NCI-H1092 treated with DMSO at 0.1 percent for 48 hours (cell line): ENCODE measurements at places on chromosomes 5 and 9.

GRCh38 chr9:114487607-114488300 is 17.5 kb downstream of the WHRN start:
- DNase-seq = peak; percentile 68

- no peak for DNase-seq
Observed at GRCh38 chr5:55737793-55738192, at the start of gene DDX4. TSS of gene DDX4 (plus strand) at chr5:55738061. CDS start at chr5:55738964, 903 bp downstream.

DNA sequence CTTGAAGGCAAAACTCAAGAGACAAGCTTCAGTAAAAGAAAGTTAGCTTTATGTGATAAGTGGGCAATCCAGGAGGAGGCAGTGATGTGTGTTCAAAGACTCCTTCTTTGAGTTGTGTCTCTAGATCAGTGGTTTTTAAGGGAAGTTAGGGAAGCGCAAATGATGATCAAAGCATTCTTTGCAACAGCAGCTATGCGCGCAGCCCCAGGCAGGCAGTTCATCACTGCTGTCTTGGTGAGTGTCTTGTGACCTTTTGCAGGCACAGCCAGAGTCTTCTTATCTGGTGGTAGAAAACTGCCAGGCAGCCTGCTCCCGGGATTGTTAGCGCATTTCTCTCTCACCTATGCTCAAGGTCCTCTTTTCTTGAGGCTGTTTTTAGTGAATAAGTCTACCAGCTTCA is 40.3 kb upstream of the CLK4 start:
- no peak for DNase-seq

DNA sequence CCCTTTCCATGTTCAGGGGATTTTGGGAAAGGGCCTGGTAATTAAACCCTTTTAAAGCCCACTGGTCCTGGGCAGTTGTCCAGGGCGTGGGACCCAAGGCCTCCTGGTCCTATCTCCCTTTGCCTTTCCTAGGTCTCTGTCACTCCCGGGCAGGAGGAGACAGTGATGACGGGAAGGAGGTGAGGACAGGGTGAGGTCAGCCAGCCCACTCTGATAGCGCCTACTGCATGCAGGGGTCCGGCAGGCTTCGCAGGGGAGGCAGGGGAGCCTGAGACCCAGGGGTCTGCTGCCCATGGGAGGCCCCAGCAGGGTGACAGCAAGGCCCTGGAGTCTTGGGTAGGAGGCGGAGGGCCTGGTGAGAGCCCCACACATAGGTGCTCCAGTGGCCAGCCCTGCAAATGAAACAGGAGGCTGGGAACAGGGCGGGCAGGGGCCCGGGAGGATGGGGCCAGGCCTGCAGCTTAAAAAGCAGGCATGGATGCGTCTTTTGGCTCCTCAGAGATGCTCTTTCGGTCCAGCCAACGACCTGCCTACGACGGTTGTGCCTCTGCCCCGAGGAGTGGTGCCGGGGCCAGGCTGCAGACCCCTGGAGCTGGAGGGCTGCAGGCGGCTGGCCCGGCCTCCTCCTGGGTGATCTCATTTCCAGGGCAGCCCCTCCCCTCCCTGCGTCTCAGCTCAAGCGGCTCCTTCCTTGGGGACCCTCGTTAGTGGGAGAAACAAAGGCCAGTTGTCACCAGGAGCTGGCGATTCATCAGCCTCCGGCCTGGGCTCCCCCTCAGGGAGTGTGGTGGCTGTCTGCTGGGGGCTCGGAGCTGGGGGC is 6.7 kb upstream of the RXRA start:
- no peak for DNase-seq

DNA sequence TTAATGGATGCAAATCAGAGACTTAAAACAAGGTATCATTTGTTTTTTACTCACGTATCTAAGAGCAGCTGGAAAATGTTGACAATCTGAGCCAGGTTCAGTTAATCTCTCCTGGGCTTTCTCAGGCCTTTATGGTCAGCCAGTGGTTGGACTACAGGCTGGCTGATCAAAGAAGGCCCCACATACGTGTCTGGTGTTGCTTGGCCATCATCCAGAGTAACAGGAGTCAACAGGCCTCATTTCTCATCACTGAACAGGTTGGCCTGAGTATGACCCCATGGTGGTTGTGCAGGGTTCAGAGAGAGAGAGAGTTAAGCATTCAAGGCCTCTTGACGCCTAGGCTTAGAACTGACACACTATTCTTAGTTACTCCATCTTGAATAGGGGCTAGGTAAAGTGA is 97.0 kb upstream of the VLDLR start:
- no peak for DNase-seq

DNA sequence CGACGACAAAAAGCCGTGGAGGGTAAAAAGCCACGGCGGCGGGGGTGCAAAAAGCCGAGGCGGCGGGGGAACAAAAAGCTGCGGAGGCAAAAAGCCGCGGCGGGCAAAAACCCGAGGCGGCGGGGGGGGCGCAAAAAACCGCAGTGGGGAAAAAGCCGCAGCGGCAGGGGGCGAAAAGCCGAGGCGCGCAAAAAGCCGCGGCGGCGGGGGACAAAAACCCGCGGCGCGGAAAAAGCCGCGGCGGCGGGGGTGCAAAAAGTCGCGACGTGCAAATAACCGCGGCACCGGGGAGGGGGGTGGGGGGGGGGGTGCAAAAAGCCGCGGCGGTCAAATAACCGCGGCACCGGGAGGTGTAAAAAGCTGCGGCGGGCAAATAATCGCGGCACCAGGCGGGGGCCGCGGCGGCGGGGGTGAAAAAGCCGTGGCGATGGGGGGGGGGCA is 511.5 kb downstream of the FOXD4L5 start:
- no peak for DNase-seq

- DNase-seq = no peak
Observed at GRCh38 chr9:77158772-77159513, 18.4 kb upstream of the VPS13A start.
